Left lung (tissue), 14 donors: ENCODE measurements at places on chromosomes 13 and 19. TPM values are rescaled to one million over a fixed set of nuclear protein-coding genes. Genes with fewer than 3 reads are reported as not detected.

DNA sequence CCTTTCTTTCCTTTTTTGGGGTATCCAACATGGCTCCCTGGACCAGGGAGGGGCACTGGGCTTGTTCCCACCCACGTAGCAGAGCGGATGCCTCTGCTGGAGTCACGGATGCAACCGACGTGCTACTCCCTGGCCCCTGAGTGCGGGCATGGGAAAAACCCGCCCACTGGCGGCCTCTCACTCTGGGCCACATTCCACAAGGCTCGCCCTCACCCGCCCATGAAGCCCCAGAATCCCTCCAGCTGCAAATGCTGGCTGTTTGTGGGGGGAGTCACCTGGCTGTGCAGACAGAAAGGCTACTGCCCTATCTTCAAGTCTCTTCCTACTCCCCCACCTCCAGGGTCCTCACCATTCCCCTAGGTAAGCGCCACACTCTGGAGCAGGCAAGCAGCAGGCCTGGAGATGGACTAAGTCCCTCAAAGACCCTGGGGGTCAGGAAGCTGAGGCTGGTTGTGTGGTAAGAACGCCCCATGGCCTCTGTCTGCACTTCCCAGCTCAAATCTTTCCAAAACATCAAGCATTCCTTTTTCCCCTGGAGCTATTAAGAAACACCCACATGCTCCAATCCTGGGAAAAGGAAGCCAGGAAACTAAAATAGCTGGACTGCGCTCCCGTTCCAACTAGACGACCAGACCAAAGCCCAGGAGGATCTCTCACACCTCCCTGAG is 17.9 kb upstream of the EPHX3 start:
- DNase-seq = no peak

The SKA3 gene
- total RNA-seq = 4.8 TPM

DNA sequence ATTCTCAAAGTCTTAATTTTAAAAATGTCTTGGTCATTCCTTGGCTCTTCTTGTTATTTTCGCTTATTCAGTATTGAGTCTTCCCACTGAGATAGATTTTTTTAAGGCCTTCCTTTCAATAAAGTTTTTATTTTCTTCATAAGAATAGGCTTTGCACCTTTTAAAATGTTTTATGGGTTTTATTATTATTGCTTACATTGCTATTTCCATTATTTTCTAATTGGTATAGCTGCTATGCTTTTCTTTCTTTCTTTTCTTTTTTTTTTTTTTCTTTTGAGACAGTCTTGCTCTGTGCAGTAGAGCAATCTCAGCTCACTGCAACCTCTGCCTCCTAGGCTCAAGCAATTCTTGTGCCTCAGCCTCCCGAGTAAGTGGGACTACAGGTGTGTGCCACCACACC is 195.7 kb downstream of the PDS5B start:
- DNase-seq = no peak

The TSSK6 gene
- 1.4 TPM for total RNA-seq

DNA sequence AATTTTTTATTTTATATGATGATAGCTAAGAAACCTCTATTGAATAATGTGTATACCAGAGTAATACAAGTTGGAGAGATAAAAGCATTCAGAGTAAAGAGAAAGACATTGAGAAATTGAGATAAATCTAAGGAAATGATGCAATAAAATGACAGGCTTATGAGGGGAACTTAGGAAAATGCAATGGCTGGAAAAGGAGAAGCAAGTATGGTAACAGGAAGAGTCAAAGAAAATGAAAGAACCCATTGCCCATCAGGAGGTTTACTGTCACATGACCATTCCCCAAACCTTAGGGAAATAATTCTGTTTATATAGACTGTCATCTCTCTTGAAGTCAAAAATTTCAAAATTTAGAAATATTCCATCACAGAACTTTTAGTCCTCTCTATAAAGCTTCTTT is 808.0 kb upstream of the PRR20A start:
- no peak for DNase-seq

DNA sequence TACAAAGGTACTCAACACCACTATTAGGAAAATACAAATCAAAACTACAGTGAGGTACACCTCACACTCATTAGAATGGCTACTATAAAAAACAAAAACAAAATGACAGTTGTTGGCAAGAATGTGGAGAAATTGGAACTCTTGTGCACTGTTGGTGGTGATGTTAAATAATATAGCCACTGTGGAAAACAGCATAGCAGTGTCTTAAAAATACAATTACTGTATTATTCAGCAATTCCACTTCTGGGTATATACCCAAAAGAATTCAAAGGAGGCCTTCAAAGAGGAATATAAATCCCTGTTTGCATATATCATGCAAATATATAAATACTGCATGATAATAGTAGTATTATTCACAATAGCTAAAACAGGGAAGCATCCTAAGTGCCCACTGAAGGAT is 66.8 kb downstream of the CDK8 start:
- DNase-seq = no peak

The CYP2A6 gene
- 0.31 TPM for total RNA-seq

GRCh38 chr13:114222461-114222968 is 12.2 kb upstream of the CDC16 start:
- no peak for DNase-seq

DNA sequence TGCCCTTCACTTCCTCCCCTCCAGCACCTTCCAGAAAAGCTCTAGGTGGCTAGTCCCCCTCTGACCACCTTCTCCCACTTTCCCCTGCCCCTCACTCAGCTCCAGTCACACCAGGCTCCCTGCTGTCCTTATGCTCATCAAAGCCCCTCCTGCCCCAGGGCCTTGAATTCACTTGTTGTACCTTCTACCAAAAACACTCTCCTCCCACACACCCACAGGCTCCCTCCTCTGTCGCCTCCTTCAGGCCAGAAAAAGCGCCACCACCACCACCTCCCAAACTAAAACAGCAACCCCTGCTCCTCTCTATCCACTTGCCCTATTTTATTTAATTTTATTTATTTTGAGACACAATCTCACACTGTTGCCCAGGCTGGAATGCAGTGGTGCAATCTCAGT is 4.8 kb upstream of the CEACAM16 start:
- DNase-seq = no peak

DNA sequence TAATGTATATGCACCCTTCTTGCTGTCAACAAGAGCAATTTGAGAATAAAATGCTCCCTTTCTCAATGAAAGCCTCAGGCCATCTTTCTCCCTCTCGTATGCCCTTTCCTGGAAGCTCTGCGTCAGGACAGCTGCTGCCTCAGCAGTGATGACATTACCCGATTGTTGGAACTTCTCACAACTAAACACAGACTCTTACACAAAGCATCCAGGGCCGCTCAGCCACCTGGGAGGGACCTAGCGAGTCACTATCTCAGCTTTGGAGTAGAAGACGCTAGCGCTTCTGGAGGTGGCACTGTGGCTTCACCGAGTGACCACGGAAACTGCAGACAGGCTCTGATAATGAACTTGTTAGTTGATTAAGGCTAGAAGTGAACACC is 153.2 kb upstream of the SOX1 start:
- no peak for DNase-seq

The LACC1 gene
- 21.8 TPM for total RNA-seq

The FFAR3 gene
- 1.6 TPM for total RNA-seq

GRCh38 chr13:93794197-93794885 is 567.7 kb downstream of the GPC6 start:
- DNase-seq = no peak

- no peak for DNase-seq
These were observed 142.8 kb upstream of the PCDH9 start for GRCh38 chr13:67372868-67373464.

The ELSPBP1 gene
- not detected for total RNA-seq

DNA sequence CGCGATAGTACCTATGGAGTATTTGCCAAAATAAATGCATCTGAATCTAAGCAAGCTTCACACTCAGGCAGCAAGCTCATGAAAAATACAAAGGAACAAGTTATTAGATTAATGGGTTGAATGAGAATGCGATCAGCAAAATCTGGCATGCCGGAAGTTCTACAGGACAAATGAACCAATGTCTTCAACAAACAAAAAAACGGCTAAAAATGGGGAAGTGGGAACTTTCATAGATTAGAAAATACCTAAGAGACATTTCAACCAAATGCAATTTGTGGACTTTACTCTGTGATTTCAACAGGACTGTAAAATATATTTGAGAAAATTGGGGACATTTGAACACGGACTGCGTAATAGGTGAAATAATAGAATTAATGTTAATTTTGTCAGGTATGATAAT is 22.4 kb upstream of the RNASEH2B start:
- DNase-seq = no peak
